ENCODE measurements at places on chromosomes 1 and 21.

DNA sequence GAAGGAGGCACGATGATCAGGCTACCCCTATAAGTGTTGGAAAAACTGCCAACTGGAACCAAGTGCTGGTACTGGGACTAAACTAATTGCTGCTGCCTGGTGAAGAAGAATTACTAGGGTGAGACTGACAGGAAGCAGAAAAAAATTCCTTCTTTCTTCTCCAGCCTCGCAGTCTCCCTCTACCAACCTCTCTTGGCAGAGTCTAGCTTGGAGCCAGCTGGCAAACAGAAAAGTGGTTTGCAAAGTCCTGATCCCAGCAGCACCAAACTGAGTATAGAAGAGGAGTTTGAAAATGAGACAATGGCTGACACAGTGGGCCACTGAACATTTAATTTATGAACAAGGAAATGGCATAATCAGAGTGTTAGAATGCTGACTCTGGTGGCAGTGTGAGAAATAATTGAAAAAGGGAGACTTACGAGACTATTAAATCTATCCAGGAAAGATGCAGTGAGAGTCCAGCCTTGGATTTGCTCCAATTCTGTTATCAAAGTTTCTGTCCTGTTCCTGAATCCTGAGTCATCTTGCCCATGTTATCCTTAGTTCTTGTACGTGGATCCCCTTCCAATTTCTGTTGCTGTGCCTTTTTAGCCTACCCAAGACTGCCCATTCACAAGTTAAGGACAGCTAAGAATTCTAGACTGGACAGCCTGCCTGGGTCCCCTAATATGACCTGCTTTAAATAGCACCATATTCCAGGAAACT, 23.7 kb upstream of the DISP1 start:
- no peak for DNase-seq

DNA sequence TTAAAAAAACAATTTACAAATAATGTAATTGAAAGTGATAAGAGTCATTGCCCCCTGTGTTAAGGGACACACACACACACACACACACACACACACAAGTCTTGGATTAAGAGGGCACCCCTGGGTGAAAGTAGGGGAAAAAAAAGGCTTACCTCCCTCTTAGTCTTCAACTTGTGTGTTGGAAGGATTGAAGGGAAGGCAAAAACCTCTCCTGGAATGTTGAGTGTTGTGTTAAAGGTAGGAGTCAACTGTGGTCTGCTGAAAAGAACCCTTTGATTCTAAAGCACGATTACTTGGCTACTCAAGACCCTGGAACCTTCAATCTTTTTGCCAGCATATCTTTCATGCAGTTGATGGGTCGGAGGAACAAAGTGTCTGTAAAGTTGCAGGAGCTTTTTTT, 6.4 kb downstream of the PBX1 start:
- no peak for DNase-seq

DNA sequence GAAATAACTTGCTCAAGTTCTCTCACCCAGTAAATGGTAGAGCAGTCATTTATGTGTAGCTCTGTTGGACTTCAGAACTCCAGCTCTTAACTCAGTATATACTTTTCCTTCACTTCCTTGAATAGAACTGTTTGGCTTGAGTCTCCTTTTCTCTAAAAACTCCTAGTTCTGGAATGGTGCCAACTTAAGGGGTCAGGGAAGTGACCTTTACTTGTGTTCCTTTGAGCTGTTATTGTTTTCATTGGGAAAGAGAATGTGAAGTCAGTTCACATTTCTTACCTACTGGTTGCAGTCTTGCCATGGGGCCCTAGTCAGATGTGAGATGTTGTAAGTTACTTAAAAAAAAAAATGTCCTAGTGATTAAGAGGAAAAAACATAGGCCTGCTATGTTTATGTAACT, 77.0 kb upstream of the MACF1 start:
- no peak for DNase-seq

GRCh38 chr1:185096531-185096930, 51.2 kb downstream of the RNF2 start:
- DNase-seq = no peak

- no peak for DNase-seq
Measured at GRCh38 chr1:28981210-28981609, 66.8 kb downstream of the EPB41 start.

DNA sequence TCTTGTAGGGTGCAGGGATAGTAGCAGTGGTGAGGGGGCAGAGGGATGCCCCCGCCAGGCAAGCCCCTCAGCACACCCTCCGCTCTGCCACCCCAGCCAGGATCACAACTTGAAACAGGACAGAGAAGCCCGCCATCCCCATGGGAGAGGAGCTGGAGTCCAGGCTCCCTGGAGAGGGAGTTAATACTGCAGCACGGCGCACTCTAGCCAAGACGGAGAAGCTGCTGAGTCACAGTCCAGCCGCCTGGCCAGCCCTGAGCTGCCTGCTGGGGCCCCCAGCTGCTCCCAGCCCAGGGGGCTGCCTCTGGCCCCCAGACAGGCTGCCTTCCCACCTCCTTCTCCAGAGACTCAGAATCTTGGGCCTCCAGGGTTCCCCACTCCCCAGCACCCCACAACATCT, 87.2 kb downstream of the SYT2 start:
- no peak for DNase-seq

DNA sequence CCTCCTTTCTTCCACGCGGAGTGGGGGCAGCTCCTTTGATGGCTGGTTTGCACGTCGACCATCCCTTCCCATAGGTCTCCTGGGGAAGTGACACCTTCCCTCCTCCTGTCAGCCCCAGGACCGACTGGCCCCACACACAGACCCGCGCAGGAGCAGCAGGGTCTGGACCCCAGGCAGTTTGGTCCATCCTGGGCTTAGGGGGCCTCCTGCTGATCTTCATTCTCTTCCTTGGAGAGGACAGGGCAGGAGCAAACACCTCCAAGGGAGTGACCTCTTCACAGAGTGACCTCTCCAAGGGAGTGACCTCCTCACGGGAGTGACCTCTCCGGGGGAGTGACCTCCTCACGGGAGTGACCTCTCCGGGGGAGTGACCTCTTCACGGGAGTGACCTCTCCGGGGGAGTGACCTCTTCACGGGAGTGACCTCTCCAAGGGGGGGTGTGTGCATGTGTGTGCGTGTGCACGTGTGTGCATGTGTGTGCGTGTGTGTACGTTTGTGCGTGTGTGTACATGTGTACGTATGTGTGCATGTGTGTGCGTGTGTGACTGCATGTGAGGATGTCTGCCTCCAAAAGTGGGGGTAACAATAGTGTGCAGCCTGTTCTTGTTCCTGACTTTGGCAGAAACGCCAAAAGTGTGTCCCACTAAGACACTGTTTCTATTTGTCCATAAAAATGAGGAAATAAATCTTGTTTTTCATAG, 29.8 kb downstream of the COL6A1 start:
- no peak for DNase-seq

- no peak for DNase-seq
Measured at GRCh38 chr21:40840401-40841125, 6.4 kb downstream of the DSCAM start.

DNA sequence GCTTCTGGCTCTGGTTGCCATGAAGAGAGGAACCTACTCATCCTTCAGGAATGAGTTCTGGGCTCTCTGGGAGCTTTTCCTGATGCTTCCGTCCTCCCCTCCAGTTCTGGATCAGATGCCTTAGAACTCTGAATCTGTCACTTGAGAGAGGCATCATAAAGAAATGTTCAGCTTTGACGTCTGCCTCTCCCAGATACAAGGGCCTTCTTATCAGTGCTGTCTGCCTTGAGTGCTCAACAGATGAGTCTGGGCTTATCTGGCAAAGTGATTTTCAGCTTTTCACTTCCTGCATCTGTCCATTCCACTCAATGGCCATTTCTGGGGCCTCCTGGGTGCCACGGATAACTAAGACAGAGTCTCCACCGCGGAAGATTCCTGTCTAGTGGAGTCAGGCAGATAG, 12.3 kb upstream of the OTUD3 start:
- DNase-seq = no peak

DNA sequence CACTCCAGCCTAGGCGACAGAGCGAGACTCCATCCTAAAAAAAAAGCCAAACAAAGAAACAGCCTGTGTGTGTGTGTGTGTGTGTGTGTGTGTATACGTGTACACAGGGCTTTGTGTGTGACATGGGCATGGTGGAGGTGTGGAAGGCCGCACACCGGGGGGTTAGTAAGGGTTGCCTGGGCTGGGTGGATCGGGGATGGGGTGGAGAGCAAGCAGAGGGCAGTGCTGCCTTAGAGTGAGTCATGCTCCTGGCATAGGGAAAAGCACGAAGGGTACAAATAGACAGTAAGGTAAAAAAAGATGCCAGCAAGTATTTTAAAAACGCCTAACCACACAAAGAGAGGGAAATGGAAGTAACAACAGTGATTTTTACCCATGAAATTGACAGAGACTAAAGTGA, 6.2 kb downstream of the PRMT2 start:
- no peak for DNase-seq

- DNase-seq = no peak
Measured at GRCh38 chr1:51644533-51645197, 27.8 kb downstream of the OSBPL9 start.

- no peak for DNase-seq
Measured at GRCh38 chr1:207055386-207056001, 2.4 kb downstream of the PFKFB2 start.

DNA sequence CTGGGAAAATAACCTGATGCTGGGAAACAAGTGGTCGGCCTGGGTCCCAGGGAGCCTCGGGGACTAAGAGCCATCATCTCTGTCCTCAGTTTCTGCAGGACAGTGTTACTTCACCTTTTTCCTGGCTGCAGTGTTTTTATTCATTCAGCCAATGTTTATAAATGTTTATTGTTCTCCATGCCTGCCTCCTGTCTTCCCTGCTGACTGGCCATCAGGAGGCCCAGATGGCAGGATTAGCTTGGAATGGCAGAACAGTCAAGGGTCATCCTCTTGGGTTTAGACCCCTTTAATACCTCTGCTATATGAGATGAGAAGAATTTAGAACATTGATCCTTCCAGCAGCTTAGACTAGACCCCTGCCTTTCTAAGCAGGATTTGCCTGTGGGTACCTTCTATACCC, 13.3 kb downstream of the MAPKAPK2 start:
- DNase-seq = no peak

GRCh38 chr21:45880097-45881068, 101.2 kb upstream of the COL6A1 start:
- DNase-seq = no peak

DNA sequence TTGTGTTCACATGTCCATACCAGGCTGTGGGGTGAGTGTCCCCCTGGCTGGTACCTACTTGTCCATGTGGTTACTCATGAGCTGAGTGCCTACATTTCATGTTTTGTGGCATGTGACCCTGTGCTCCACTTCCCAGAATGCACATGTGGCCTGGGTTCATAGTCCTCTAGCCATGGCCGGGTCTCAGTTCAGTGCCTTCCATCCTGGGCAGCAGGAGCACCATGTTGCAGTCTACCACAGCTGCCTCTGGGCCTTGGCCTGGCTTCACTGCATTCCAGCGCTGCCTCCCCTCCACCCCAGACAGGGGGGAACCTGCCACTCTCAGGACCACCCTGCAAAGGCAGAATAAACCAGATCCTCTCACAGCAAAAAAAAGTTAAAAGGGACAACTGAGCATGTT, 5.5 kb downstream of the CEPT1 start:
- DNase-seq = no peak

- no peak for DNase-seq
Measured at GRCh38 chr1:34199927-34200326, 23.2 kb downstream of the C1orf94 start.

GRCh38 chr1:56934430-56935060, 31.3 kb downstream of the C8B start:
- no peak for DNase-seq

DNA sequence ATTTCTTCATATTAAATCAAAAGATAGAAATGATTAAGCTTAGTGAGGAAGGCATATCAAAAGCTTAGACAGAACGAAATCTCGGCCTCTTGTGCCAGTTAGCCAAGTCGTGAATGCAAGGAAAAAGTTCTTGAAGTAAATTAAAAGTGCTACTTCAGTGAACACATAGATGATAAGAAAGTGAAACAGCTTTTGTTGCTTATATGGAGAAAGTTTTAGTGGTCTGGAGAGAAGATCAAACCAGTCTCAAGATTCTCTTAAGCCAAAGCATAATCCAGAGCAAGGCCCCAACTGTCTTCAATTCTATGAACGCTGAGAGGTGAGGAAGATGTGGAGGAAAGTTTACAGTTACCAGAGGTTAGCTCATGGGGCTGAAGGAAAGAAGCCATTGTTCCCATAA, 88.4 kb downstream of the ADGRL2 start:
- DNase-seq = no peak
